ENCODE measurements at places on chromosomes 6 and 20.

DNA sequence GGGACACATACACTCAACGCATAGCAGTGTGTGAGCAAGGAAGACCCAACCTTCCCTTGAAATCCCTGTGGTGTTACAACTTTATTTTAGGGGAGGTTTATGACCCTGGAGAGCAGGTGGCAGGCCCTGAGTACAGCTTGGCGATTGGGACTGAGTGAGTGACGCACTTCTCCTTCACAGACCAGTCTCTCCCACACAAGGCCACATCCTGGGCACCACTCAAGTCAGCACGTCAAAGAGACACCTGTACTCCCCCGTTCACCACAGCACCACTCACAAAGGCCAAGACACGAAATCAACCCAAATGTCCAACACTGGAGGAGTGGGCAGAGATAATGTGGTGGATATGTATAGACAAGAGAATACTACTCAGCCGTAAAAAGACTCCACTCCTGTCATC, 57.0 kb upstream of the FRMD1 start:
- no peak for DNase-seq

DNA sequence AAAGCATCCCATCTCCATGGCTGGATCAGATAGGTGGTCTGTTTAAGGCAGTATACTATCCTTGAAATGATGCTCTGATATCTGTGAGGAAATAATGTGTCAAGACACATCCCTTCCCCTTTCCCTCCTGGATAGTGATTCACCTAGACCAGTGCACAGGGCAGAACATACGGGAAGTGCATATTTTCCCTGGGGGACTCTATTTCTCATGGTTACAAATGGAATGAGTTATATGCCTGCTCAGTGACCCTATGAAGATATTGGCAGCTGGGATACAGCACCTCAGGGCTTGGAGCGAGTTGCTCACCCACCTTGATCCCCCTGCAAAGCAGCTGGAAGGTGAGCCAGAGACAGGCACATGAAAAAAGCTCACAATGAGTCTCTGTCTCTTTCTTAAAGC, 67.5 kb upstream of the PRL start:
- DNase-seq: no peak

GRCh38 chr6:106536357-106536756, 92.9 kb downstream of the RTN4IP1 start:
- no peak for DNase-seq

GRCh38 chr6:147203311-147204059, 732 bp upstream of the STXBP5 start:
- peak; percentile 79 for DNase-seq

- DNase-seq: no peak
These were observed 1.1 kb upstream of the FGD2 start for GRCh38 chr6:37004044-37004980.

- no peak for DNase-seq
These were observed 175.9 kb upstream of the GJE1 start for GRCh38 chr6:141956868-141957267.

- DNase-seq: no peak
These were observed 30.4 kb upstream of the STXBP5 start for GRCh38 chr6:147173675-147174308.

DNA sequence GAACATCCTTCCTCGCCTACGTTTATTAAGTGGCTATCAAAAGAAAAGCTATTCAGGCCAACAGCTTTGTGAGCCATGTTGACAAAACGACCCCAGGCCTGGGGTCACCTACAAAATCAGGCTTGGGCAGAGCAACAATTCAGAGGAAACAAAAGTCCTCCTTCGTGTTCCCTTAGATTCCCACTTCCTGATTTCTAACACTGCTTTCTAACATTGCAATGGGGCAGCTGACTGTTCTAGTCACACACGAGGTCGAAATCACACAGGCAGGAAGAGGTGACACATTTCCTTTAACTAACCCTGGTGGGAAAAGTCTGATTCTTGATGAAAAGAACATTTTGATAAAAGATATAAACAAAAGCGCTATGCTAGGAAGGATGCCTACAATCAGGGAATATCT, 31.9 kb downstream of the WDR27 start:
- no peak for DNase-seq

GRCh38 chr6:169838346-169839028, 87.1 kb downstream of the ERMARD start:
- DNase-seq: peak; percentile 48

GRCh38 chr6:6851059-6851948, 256.5 kb upstream of the RREB1 start:
- peak; percentile 20 for DNase-seq

- no peak for DNase-seq
These were observed 26.8 kb downstream of the SLC16A10 start for GRCh38 chr6:111114087-111114443.

DNA sequence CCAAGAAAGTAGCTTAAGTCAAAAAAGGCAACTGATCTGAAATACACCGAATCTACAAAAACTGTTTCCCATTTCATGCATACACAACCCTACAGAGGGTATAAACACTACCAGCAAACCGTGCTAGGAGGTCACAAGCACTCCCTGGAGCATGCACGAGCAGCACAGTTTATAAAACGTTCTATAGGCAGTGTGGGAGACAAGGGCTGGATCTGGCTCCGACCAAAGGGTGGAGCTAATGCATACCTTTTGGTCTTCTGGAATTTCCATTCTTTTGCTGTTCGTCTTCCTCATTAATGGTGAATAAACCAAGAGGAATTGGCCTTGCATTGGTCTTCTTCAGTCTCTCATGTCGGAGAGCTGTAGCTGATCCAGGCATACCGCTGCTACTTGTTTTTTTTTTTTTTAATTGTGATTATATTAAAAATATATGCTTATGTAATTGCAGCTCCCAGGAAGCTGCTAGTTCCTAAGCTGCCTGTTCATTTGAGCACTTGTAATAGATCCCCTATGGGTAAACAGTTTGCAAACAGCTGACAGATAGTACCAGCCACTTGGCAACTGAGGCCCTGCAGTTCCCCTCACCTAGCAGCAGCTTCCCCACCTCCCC, 24.5 kb downstream of the MAP7 start:
- DNase-seq: no peak

GRCh38 chr20:44065401-44066340, 121.3 kb downstream of the JPH2 start:
- no peak for DNase-seq

- no peak for DNase-seq
These were observed 76.0 kb downstream of the AIG1 start for GRCh38 chr6:143136647-143137046.

- DNase-seq: no peak
These were observed 16.3 kb downstream of the ROS1 start for GRCh38 chr6:117409420-117409819.

DNA sequence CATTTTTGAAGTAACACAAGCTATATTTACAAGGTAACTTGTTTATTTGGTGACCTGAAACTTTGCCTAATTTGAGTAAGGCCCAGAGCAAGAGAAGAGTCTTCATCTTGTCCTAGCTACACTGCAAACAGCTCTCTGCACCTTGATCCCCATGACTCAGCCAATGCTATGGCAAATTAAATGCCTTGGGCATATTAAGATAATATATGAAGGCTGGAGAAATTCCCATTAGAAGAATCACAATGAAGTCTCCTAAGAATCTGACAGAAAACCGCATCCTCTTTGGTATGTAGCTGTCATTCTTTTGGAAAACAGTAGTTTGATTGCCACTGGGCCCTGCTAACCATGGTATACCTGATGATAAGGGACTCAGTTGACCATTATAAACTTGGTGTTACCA, 204.5 kb downstream of the UBE3D start:
- DNase-seq: no peak

DNA sequence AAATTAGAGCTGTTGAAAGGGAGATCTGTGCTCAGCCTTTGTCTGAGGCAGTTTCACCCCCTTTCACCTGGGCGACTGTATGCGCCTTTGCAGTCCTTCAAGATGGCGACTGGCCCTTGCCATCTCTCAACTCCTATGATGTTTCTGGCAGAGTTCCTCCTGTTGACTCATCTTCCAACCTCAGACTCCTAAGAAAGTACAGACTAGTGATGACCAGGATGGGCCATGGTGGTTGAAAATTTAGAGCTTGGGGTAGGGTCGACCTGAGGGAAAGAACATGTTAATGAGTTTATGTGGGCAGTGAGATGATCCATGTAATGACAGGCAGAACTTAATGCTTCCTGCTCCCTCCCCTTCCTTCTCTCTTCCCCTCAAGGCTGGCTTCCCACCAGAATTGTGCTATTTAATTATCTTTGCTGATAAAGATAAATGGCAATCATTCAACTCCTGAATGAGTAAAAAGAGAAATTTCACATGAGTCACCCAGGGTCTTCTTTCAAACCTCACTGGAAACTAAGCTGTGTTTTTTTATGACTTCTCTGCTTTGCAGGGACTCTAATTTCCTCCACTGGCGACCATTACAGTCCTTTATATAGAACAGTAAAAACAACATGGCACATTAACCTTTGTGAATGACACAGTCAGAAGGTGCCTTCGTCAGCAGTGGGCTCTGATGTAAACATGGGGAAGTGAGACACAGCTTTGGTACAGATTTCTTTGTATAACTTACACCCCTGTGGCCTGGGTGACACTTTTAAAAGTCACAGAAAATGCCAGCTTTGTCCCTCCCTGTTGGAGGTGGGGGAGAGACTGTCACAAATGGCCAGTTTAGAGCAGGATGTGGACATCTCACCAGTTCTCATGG, 103.5 kb downstream of the SCP2D1 start:
- DNase-seq: no peak

GRCh38 chr6:62146954-62147853, 138.8 kb downstream of the KHDRBS2 start:
- no peak for DNase-seq

- DNase-seq: peak; percentile 80
These were observed 9.3 kb upstream of the NQO2 start for GRCh38 chr6:2990248-2990931.

DNA sequence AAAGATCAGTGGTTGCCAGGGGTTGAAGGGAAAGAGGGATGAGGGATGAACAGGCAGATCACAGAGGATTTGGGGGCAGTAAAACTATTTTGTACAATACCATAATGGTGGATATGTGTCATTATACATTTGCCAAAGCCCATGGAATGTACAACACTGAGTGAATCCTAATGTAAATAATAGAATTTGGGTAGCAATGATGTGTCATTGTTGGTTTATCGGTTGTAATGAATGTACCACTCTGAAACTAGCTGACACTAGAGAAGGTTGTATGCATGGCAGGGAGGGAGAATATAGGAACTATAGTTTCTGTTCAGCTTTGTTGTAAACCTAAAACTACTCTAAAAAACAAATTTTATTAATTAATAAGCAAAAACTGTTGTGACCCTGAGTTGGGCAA, 17.8 kb upstream of the ASF1A start:
- DNase-seq: no peak

GRCh38 chr6:43782764-43783513, 12.9 kb downstream of the VEGFA start:
- DNase-seq: no peak

DNA sequence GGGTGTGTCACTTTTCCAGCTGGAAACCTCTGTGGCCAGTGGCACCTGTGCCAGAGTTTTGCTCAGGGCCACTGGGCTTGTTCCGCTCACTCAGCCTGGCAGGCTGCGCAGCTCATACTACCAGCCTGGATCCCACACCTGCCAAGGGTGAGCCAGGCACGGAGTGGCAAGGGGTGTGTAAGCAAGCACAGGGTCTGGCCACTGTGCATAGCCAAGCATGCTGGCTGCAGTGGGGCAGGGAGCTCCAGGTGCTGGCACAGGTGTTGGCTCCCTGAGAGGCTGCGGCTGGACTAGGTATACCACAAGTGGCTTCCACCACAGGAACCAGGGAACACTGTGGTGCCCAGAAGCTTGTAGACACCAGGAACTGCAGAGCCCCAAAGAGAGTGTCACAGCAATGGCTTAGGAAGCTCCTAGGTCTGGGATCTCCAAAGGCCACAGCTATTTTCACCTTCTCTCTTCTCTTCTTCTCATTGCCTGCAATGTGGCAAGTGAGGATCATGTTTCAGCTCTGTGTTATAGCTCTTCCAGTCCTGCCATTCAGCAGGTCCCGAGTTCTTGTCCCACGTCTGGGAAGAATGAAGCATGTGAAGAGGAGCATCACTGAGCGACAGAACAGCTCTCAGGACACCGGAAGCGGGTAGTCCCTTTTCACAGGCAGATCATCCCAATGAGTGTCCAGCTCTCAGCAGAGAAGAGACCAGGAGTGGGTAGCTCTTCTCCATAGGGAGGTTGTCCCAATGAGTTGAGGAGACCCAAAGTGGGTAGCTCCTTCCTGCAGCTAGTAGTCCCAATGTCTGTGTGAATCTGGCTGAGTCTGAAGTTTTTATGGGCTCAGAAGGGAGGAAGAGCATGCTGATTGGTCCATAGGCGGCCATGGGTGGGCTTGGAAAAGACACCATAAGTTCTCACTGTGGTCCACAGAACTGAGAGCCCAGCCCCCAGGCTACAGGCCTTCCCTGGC, 41.3 kb downstream of the WASF1 start:
- DNase-seq: no peak

DNA sequence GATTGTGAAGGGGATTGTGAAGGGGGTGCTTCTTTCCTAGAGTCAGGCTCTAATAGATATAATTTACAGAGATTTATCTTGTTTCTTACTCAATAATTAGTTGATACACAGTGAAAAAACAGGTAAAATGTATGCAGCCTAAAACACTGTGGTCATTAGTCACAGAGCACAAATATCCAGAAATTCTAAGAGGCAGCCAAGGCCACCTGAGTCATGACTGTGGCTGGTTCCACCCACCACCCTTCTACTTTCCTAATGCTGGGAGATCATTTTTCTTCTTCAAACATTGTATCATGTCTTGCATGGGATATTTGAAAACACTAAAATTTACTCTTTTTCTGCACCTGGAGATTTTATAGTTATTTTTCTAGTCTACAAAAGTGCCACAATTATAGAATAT, 181.6 kb downstream of the OTOR start:
- no peak for DNase-seq

DNA sequence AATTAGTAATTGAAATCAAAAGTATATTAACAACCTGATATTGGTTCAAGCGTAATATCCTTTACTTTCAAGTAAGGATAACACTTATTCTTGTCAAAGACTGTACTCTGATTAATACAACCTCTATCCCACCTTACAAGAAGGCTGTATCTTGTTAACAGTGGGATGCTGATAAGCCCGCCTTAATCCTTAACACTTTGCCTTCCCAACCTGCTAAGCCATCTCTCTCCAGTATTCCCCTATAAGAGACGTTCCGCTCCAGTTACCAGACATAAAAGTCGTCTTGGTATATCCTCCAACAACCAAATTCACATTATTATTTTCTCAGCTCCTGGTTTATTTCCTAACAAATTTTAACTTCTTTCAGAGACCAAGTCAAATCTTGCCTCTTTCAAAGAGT, 2.0 kb downstream of the BTBD9 start:
- peak; percentile 69 for DNase-seq

DNA sequence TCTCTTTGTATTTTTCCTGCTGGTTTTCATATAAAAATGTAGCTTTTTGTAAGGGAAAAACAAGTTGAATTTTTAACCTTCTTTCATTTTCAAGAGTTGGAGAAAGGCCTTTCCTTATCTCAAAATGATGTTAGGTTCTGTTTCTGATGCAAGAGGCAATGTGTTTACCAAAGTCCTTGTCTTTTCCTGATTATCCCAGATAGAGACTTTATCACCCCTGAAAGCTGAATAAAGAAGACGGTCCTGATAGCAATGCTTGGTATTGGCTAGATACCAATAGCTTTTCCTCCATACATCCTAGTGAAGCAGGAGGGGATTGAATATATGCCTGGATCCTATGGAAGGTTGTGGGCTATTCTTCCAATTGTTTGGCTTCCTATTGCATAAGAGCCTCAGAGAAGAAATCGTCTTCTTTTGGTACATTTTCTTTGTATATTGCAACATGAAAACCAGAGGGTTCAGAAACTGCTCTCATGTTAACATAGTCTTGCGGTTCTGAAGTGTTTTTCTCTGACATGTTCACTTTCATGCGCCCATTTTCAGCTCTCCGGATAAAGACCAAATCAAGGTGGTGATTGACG, 5.5 kb downstream of the PNLDC1 start:
- no peak for DNase-seq

- DNase-seq: no peak
These were observed at the start of gene CDSN for GRCh38 chr6:31120151-31120915. Gene CDSN (minus strand): TSS chr6:31120446. CDS start chr6:31120419, 27 bp downstream.
